ENCODE measurements at places on chromosomes 2 and 18.

- DNase-seq = no peak
Observed at GRCh38 chr2:41853427-41854191, 194.2 kb upstream of the PKDCC start.

GRCh38 chr2:1045109-1045508 lies 94.5 kb downstream of the SNTG2 start:
- DNase-seq = no peak

DNA sequence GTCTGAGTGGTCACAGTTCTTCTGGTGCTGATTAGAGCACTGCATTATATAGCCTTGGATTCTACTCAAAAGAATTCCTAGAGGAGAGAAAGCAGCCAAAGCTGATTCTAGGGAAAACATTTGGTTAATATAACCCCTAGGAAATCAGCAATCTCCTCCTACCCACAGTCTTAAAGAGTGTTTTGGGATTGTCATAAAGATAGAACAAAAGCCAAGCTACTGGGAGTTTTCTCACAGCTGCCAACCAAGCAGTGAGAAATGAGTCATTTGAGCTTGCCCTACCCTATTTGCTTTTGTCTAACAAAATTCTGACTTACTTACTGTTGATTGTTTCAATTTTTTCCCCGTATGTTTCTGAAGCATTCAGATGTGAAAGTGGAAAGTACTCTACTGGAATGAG lies 469.3 kb downstream of the PLCL1 start:
- DNase-seq = no peak

DNA sequence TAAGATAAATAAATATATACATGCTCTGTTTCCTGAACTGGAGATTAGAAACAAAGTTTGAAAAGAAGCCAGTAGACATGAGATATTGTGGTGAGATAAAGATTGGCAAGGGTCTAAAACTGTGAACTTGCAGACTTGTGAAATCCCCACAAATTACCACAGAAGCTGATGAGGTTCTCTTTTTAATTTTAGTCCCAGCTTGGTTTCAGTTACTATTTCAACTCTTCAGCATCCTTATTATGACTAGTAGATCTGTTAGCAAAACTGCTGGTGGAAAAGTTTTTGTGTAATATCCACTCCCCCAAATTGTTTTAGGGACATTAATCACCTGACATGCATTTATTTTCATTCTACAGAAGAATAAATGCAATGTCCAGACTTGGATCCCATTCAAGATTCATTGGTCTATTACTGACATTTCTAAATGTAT lies 20.8 kb downstream of the RASGRP3 start:
- no peak for DNase-seq

DNA sequence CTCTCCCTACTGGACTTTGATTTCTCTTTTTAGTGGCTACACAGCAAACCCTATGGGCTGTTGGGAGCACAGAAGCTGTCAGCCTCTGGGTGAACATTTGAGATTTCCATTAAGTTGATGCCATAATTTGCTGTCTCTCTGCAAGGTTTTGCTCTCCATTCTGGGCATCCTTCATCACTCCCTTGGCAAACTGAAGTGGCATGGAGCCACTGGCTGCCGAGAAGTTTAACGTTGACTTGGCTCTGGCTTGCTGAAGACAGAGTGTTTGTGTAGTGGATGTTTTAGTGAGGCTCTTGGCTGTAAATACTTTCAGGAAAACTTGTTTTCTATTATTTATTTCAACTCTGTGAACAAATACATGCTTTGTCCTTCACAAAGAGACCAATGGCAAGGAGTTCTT lies 91.5 kb downstream of the ALK start:
- no peak for DNase-seq

All from stimulated activated effector memory CD8-positive, alpha-beta T cell treated with anti-CD3 and anti-CD28 coated beads, Interleukin-12 subunit alpha, Interleukin-12 subunit beta, amount 100 ng/mL, for 72 hours (primary cell).